ENCODE measurements at places on chromosomes 6 and 20.

GRCh38 chr6:168417679-168418557 is 23.1 kb upstream of the SMOC2 start:
- no peak for DNase-seq

- DNase-seq, result no peak
Observed at GRCh38 chr20:19543101-19543500, 215.0 kb upstream of the RIN2 start.

DNA sequence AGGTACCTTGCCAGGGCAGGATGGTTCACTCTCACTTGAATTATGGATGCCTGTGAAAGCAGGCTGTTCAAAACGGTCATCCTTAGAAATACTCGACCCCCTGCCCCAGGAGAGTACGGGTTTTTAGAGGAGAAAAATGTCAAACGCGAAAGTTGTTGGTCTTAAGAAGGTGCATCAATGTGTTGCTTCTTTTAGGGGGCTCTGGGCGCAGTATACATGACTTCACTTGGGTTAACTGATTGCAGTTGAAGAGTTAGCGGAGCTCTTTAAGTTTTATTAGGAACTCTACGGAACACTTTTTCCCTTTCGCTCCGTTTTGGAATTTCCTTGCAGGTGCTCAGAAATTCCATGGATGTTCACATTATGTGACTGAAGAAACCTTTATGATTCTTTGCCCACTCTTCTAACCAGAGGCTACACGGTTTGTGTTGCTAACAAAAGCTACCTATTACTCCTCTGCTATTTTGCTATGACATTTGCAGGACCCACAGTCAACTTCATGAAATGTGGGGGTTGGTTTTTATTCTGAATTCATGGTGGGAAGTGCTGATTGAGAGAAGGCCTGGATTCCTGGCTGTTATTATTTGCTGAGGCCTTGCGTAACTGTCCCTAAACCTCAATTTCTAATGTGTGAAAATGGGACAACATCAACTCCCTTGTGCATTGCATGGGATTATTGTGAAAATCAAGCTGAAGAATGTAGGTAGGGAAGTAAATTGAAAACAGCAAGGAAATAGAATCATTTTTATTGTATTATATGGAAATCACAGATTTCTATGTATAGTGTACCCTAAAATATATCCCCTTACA is 845 bp downstream of the ENPP1 start:
- DNase-seq, result no peak

- peak; percentile 35 for DNase-seq
Observed at GRCh38 chr6:23446469-23446967, 679.5 kb upstream of the NRSN1 start.

DNA sequence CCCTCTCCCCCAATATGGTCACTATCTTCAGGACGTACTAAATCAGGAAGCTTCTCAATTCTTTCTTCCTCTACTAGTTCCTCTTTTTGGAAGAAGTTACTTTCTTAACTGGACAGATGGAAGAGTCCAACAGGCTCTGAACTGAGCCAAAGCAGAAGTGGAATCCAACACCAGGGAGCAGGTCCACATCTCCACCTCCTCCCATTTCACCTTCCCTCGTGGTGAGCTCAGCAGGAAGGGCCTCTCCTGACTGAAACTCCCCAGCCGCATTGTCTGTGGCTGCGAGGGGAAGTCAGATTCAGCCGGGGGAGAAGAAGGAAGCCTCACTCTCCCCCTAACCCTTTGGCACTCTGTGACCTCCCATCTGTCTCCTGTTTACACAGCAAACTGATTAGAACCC is 63.8 kb upstream of the UST start:
- DNase-seq, result no peak

Data from LHCN-M2 (cell line).